ENCODE measurements at places on chromosomes 12 and 14.

DNA sequence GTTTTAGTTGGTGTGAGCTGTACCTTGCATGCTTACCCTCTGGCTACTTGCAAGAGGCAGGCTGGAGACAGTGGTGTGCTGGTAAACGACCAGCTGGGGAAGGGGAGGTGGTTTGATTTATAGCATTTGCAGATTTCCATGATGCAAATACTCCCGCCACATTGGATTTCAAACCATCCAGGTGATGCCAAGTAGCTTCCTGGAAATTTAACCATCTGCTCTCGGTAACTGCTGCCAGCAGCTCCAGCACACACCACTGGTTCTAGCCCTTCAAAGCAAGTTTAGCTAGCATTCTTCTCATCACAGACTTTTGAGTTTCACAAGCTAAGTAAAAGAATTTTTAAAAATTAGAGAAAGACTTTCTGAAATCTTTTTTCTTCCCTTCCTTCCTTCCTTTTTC, 104.5 kb upstream of the AMIGO2 start:
- no peak for DNase-seq

GRCh38 chr12:5692850-5693249, 252.2 kb downstream of the ANO2 start:
- no peak for DNase-seq

GRCh38 chr12:34595749-34596733, 573.7 kb downstream of the ALG10 start:
- no peak for DNase-seq

DNA sequence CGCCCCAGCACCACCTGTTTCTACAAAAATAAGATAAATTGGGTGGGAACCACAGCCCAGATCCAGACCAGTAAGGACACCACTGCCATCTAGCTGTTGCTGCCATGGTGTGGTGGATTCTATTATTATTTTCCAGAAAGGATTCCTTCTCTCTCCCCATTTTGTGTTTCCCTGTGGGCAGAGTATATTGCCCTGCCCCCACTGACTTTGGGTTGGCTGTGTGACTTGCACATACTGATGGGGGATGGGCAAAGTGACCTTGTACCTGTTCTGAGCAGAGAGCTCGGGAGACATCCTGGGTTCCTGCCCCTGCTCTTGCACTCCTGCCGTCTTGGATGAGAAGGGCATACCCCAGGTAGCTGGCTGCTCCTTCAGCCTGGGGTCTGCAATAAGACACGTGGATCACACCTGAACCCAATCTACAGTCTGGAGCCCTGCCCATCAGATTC, 24.3 kb downstream of the MOAP1 start:
- DNase-seq, result no peak

DNA sequence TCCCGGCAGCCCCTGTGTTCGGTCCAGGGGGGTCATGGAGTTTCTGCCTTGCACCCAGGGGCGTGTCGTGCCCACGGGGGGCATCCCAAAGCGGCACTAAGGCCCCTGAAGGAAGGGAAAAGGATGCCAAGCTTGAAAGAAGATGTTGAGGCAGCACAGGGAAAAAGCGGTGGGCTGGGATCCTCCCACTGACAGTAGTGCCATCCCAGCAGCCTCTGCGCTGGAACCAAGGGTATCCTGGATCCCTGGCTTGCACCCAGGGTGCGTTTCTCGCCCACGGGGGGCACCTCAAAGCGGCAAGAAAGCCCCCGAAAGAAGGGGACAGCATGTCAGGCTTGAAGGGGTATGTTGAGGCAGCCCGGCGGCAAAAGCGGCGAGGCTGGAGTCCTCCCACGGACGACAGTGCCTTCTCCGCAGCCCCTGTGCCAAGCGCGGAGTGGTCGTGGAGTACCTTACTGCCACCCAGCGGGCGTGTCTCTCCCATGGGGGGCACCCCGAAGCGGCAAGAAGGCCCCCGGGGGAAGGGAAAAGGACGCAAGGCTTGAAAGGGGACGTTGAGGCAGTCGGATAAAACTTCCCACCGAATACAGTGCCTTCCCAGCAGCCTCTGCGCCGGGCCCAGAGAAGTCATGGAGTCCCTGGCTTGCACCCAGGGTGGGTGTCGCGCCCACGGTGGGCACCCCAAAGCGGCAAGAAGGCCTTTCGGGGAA, 164.4 kb upstream of the ALG10B start:
- no peak for DNase-seq
